Karpas-422 (cell line): ENCODE measurements at places on chromosomes 16 and 17. TPM values are rescaled to one million over a fixed set of nuclear protein-coding genes. Genes with fewer than 3 reads are reported as not detected.

The ABCC12 gene
- 0.04 and 0.86 TPM in 2 replicates for total RNA-seq

DNA sequence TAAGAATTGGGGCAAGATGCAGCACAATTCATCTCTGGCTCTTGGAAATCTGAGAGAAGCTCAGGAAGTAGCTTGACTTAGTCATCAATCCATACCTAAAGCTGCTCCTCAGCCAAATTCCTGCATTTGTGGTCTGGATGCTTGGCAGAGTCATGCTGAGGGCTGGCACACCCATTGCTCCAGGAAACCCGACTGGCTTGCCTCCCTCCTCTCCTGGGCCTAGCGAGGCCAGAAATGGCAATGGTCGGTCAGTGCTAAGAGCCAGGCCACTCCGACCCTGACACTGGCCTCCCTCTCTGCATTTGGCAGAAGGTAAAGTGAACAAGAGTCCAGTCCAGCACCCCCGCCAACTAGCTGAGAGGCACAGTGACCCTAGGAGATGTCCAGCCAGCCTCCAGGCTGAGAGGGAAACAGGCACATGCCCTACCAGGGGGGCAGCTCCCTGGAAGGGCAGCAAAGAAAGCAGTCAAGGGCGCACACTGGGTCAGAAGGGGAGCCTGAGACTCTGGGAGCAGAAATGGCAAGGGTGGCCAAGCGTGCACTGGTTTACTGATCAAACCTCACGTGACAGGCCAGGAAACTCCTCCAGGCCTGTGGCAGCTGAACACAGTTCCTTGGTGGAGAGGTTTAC is 10.0 kb downstream of the POLDIP2 start:
- DNase-seq = no peak
- no peaks in the 10 kb centered on the region for H3K27me3 ChIP-seq
- H3K4me3 ChIP-seq = no peak overlapping the region
- H3K4me1 ChIP-seq = peaks cover 3% of the 10 kb centered on the region; the same call in 1 of the 2 replicates
- H3K36me3 ChIP-seq = peaks cover 20% of the 10 kb centered on the region; the same call in 1 of the 2 replicates
- no peak overlapping the region for H3K27ac ChIP-seq

DNA sequence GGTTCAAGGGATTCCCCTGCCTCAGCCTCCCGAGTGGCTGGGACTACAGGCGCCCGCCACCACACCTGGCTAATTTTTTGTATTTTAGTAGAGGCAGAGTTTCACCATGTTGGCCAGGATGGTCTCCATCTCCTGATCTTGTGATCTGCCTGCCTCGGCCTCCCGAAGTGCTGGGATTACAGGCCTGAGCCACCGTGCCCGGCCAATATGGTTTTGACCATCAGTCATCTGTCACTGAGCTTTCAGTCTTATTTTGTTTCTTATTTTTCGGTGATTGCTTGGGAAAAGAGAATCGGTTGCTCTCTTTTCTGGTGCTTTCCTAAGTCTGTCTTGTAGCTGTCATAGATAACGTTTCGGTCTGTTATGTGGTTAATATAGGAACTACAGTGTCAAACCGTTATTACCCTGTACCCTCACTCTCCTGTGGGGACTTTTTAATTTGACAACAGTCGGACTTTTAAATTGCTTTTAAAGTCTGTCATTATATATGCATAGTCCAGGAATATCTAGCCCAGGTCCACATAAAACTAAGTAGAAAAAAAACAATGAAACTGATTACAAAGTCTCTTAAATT is 453.4 kb downstream of the KCNJ18 start:
- no peak for DNase-seq
- no peaks in the 10 kb centered on the region for H3K36me3 ChIP-seq
- no peak overlapping the region for H3K27ac ChIP-seq
- no peak overlapping the region for H3K4me3 ChIP-seq

DNA sequence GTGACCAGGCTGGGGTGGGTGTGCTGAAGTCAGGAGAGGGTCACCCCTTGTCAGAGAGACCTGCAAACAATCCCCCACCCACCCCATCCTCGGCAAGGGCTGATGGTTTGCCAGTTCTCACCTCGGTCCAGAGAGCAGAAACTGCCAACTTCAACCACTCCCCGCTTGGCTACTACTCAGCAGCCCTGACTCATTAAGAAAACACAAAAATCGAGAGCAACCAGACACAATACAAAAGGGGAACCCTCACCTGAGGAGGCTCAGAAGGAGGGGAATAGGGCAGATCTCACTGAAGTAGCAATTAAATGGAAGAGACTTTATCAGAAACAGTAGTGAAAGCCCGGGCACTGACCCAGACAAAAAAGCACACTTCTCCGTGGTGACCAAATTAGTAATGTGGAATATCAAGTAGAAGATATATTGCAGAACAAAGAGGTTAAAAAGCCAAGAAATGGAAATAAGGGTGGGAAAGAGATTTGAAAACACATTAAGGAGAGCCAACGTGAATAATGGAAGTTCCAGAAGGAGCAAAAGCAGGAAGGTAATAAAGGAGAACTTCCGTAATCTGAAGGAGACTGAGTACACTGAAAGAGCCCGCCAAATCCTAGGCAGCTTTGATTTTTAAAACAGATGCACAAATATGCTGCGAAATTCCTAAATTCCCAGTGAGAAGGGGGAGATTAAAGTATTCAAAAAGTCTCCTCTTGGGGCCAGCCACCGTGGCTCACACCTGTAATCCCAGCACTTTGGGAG is 23.6 kb downstream of the CENPV start:
- peaks cover 44% of the 10 kb centered on the region for H3K4me1 ChIP-seq
- H3K36me3 ChIP-seq = no peaks in the 10 kb centered on the region
- H3K27me3 ChIP-seq = no peaks in the 10 kb centered on the region

DNA sequence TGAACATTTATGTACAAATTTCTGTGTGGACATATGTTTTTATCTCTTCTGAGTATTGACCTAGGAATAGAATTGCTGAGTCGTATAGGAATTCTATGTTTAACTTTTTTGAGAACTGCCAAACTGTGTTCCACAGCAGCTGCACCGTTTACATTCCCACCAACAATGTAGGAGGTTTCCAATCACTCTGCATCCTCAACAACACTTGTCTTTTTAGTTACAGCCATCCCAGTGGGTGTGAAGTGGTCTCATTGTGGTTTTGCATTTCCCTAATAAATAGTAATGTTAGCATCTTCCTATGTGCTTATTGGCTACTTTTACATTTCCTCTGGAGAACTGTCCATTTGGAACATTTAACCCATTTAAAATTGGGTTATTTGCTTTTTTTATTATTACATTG is 36.6 kb upstream of the NACA2 start:
- H3K4me3 ChIP-seq = no peak overlapping the region
- H3K27me3 ChIP-seq = no peaks in the 10 kb centered on the region
- H3K36me3 ChIP-seq = no peaks in the 10 kb centered on the region
- no peaks in the 10 kb centered on the region for H3K4me1 ChIP-seq
- no peak overlapping the region for H3K27ac ChIP-seq

DNA sequence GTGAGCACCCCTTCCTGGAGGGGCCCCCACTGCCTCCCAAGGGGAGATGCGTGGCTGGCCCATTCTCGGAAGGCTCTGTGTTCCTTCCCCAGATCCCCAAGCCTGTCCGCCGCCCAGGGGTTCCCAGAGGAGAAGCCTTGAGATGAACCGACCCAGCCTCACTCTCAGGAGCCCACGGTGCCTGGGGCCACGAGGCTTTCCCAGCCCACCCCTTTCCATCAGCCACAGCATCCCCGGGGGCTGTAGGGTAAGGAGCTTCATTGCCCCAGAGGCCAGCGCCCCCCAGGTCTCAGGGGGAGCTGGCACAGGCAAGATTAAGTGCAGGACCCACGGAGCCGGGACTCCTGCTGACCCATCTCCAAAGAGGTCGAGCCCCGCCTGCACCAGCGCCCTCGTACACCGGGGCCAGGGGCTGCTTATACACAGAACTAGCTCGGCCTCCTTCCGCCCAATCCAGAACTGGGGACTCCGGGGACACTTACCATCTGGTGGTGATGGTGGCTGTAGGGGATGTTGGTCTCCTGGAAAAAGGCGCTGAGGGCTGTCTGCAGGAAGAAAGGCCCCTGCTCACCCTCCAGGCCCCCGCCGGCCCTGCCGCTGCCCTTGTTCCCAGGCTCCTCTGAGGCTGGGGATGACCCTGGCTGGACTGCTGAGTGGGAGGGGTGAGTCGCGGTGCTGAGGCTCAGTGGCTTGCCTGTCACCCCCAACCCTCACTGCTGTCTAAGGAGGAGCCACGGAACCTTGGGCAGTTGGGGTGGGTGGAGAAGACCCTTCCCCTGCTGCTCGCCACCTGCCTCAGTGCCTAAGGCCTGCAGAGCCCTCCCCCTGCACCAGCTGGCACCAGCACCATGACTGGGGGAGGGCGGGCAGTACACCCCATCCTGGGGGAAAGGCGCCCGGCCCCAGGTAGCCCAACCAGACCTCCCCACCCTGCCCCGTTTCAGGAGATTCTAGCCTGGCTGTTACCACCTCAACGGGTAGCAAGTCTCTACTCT is 4.4 kb downstream of the UBALD1 start:
- H3K36me3 ChIP-seq = no peaks in the 10 kb centered on the region
- H3K4me3 ChIP-seq = no peak overlapping the region
- peaks cover 18% of the 10 kb centered on the region for H3K4me1 ChIP-seq
- H3K27me3 ChIP-seq = no peaks in the 10 kb centered on the region
- no peak overlapping the region for H3K27ac ChIP-seq
- no peak for DNase-seq

- peaks cover 54% of the 10 kb centered on the region for H3K4me1 ChIP-seq
- H3K36me3 ChIP-seq = no peaks in the 10 kb centered on the region
- H3K27me3 ChIP-seq = no peaks in the 10 kb centered on the region
- no peak overlapping the region for H3K4me3 ChIP-seq
- H3K27ac ChIP-seq = 0 out of 2 replicates have a peak overlapping the region, but pooled peaks have one; percentile 20
Observed at GRCh38 chr16:14499110-14499509, 130.9 kb downstream of the PARN start.

DNA sequence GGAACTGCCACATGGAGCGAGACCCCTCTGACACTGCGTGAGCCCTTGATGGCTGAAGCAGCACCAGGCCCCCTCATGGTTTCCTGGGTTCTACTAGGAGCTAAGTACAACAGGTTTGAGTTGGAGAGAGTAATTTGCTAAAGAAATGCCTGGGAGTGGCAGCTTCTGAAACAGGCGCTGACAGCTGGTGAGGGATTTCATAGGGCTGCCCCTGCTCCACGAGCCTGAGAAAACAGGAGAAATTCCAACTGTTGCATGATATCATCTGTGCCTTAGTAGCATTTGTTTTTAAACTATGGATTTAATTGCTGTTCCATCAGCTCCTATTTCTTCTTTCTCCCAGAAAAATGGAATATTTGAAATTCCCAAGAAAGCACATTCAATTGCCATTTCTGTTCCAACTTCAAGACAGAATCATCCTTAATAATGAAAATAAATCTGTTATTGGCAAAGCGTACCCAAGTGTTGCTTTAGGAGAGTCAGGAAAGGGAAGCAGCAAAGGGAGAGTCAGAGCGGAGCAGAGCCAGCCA is 78.8 kb upstream of the ANKFN1 start:
- no peaks in the 10 kb centered on the region for H3K27me3 ChIP-seq
- no peak overlapping the region for H3K27ac ChIP-seq
- no peaks in the 10 kb centered on the region for H3K36me3 ChIP-seq
- DNase-seq = no peak
- no peak overlapping the region for H3K4me3 ChIP-seq

DNA sequence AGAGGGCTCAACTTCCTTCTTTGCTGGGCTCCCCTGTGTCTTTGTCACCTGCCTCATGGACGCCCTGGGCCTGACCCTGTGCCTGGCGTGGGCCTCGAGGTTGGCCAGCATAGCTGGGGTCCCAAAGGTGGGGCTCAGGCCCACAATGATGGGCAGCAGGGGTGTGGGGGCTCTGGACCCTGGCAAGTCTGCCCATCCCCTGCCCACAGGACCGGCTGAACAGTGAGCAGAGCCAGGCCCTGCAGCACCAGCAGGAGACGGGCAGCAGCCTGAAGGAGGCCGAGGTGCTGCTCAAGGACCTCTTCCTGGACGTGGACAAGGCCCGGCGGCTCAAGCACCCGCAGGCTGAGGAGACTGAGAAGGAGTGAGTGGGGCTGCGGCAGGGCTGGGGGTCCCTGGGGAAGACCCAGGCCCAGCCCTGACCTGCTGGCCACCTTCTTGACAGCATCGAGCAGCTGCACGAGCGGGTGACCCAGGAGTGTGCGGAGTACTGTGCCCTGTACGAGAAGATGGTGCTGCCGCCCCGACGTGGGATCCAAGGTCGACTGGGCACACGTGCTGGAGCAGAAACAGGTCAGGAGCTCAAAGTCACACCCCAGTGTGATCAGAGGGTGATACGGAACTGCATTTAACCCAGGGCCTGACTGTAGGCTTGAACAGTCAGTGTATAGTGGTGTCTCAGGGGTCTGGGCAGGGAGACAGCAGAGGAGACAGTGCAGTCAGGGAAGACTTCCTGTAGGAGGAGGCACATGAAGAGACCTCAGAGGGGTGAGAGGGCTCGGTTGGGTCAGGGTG is 3.8 kb downstream of the EVPLL start:
- H3K4me1 ChIP-seq = no peaks in the 10 kb centered on the region
- no peaks in the 10 kb centered on the region for H3K36me3 ChIP-seq
- DNase-seq = no peak
- no peak overlapping the region for H3K27ac ChIP-seq

The KRTAP4-1 gene
- not detected in 2 replicates for total RNA-seq

The RNF151 gene
- total RNA-seq = not detected in 2 replicates

DNA sequence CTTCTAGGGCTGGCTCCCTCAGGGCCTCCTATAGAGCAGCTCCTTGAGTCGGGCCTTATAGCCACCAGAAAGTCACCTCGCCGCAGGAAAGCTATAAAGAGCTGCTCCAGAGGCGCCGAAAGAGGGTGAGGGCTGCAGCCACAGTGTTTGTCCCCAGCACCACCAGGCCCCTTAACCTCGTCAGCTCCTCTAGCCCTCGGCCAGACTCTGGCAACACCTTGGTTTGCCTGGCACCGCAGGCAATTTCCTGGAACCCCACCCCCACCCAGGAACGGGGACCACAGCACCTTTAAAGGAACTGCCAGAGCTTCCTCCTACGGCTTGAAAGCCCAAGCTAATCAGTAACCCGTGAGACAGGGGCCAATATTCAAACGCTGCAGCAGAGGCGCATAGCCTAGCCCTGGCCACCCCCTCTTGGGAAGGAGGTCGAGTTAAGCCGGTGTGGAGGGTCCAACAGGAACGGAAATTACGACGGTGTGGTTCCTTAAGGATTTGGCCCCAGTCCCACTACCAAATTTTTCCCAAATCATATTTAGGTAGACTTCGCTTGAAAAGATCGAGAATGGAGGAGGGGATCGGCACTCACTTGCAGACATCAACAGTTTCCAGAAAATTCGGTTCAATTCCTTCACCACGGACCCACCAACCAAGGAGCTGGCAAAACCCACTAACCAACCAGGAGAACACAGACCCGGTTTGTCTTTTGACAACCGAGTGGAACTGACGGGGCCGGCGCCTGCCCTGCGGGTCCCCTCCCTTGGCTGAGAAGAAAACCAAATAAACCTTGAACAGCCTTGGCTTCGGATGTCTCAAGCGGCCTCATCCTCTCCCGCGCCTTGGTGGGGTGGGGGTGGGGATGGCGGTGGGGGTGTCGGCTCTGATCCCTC is 3.0 kb downstream of the HOXB6 start:
- no peak overlapping the region for H3K4me3 ChIP-seq
- DNase-seq = no peak
- no peak overlapping the region for H3K27ac ChIP-seq
- H3K27me3 ChIP-seq = no peaks in the 10 kb centered on the region
- H3K4me1 ChIP-seq = peaks cover 12% of the 10 kb centered on the region
- no peaks in the 10 kb centered on the region for H3K36me3 ChIP-seq

The GAST gene
- total RNA-seq = not detected in 2 replicates

GRCh38 chr16:65722429-65722828 is 600.6 kb upstream of the CDH11 start:
- no peak overlapping the region for H3K4me3 ChIP-seq
- H3K4me1 ChIP-seq = no peaks in the 10 kb centered on the region
- no peaks in the 10 kb centered on the region for H3K27me3 ChIP-seq
- no peak overlapping the region for H3K27ac ChIP-seq
- no peaks in the 10 kb centered on the region for H3K36me3 ChIP-seq
- DNase-seq = no peak

The SMYD4 gene
- 13.9 and 23.2 TPM in 2 replicates for total RNA-seq
